NCI-H748 treated with DMSO at 0.1 percent for 48 hours (cell line): ENCODE measurements at places on chromosomes 2 and 18.

- DNase-seq: no peak
These were observed 20.9 kb downstream of the STRADB start for GRCh38 chr2:201472411-201472810.

DNA sequence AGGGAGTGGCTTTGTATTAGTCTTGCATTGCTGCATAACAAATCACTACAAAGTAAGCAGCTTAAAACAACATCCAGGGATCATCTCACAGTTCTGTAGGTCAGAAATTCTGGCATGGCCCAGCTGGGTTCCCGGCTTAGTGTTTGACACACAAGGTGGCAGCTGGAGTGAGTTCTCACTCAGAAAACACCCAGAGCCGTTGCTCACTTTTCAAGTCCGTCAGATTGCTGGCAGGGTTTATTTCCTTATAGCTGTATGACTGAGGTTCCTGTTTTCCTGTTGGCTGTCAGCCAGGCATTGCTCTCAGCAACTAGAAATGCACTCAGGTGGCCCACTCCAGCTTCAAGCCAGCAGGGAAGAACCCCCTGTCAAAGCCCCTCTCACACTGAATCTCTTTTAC lies 324.1 kb downstream of the CCDC178 start:
- DNase-seq: peak; percentile 83

GRCh38 chr18:23228102-23229061 lies 93.1 kb downstream of the CABLES1 start:
- no peak for DNase-seq

DNA sequence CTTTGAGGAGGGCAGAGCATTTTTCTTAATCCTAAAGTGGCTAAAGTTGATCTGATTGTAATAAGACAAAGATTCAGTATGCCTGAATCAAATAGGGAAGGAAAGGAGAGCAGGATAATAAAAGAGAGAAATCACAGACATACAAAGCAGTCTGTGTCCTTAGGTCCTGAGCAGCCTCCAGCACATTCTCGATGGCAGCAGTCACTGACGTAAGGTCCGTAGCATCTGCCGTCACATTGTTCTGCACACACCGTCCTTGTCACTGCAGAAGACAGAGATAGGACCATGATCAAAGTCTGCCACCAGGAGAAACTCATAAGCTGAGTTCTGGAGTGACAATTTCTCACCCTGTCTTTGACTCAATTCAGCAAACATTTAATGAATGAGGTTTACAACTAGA lies 813.7 kb downstream of the ERBB4 start:
- DNase-seq: no peak

GRCh38 chr18:46574000-46574742 lies 82.8 kb downstream of the LOXHD1 start:
- DNase-seq: no peak

GRCh38 chr2:241151934-241152660 lies 1.8 kb downstream of the PPP1R7 start:
- no peak for DNase-seq

DNA sequence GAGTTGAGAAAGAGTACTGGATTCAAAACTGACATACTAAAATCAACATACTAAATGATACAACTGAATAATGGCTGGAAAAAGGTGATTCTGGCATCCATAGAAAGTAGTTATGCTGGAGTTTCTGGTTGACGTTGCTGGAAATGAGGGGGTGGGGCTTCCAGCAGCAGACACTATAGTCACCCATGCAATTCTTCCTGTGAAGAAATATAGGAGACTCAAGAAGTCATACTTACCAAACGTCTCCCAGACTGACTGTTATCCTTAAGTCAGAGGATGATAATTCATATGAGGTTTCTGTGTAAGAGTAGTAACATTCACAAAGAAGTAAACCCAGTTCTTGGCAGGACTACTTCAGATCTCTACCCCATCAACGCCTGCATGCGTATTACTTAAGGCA lies 23.6 kb downstream of the DTNB start:
- DNase-seq: no peak

GRCh38 chr2:207073801-207074678 lies 91.7 kb downstream of the KLF7 start:
- peak; percentile 44 for DNase-seq

DNA sequence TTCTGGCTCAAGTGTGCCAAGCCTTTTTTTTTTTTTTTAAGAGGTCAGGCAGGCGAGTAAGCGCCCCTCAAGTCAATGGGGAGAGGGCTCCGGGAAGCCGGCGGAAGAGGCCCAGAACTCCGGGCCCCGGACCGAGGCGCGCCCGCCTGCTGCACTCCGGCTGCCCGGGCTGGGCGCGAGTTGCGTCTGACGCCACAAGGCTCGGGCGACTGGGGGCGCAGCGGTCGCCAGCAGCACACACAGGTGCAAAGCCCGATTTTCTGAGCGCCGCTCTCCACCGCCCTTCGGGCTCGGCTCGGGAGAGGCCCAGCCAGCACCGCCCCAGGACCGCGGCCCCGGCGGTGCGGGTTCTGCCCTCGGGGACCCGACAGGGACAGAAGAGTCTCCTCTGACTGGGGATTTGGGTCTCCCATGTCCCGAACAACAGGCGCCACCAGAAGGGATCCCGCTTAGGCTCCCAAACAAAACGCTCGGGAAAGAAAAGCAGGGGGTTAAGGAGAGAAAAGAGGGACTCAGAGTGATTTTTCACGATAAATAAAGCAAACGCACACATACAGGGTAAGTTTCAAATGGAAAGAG lies 787 bp downstream of the ERBB4 start:
- peak; percentile 45 for DNase-seq

DNA sequence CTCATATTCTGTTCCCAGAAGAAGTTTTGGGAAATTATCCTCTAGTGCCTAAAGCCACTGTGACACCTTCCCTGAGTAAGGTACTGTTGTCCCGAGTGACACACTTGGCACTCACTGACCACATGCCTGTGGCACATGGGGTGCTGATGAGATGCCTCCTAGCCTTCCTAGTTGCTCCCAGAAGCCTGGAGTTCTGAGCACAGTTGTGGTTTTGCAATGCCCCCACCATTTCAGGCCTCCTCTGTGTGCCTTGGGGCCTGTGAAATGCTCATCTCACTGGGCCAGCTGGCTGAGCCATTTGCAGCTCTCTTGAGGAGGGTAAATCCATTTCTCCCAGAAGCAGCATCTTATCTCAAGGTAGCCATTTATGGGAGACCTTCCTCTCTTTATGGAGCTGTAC lies 91.8 kb downstream of the DGKD start:
- DNase-seq: no peak
